ENCODE measurements at places on chromosomes 4 and X.

DNA sequence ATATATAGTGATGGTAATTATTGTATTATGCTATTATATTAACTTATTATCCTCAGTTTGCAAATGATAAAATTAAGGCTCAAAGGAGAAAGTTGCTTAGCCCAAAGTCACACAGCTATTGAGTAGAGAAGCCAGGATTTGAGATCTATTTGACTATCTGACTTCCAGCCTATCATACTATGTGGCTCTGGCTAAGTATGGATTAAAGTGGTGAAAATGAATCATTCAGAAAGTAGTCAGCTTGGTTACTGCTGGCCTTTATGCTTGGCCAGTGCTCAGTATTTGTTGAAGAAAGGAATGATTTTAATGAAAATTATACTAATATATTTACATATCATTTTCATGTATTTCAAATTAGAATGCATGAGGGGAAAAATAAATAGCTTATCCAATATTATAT is 219.8 kb downstream of the SHROOM3 start:
- no peak for DNase-seq

DNA sequence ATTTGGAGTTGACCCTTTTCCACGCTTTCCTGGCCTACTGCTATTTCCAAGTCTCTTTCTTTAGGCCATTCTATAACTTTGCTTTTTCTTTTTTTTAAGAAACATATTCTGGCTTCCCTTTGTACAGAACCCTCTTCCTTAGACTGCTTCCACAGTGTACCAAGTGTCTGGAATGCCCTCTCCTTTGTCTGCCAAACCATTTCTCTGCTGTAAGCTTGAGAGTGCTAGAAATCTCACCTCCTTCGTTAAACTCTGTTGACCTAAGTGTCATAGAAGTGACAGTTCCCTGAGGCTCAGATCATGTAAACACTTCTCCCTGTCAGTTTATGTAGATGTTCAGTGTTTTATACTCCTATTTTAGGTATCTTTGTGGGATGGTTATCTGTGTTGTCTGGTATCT is 108.4 kb downstream of the EDA start:
- no peak for DNase-seq

DNA sequence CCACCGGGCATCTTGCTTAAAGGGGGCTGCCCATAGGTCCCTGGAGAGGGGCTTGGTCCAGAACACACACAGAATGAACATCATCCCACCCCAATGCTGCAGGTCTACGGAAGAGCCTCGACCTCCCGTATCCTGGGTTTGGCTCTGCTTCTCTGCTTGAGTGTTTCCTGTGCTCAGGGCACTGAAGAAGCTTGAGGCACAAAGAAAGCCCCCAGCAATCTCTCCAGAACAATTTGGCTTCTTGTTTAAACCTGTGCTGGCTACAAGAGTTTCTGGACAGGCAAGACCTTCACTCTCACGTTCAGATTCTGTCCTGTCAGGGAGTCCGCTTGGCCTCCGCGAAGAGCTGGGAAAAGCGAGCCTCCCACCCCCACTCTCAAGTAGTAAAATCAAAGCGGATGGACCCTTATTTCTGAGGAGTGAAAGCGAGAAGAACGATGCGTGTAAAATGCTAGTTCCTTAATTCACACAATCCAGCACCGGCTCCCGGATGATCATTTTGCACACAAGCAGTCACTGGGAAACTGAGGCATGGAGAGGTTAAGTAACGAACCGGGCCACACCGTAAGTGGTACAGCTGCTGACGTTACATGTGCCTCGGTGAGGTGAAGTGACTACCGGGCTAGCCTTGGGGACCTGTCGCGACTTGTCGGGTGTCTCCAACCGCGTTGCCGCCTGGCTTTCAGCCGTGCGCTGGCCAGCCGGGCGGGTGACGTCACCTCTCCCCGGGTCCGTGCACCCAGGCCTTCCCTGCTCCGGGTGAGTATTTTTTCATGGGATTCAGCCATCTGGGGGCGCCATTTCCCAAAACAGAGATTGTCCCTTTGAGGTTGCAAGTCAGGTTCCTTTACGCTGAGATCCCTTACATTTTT is 3.1 kb upstream of the SFRP2 start:
- DNase-seq: no peak

DNA sequence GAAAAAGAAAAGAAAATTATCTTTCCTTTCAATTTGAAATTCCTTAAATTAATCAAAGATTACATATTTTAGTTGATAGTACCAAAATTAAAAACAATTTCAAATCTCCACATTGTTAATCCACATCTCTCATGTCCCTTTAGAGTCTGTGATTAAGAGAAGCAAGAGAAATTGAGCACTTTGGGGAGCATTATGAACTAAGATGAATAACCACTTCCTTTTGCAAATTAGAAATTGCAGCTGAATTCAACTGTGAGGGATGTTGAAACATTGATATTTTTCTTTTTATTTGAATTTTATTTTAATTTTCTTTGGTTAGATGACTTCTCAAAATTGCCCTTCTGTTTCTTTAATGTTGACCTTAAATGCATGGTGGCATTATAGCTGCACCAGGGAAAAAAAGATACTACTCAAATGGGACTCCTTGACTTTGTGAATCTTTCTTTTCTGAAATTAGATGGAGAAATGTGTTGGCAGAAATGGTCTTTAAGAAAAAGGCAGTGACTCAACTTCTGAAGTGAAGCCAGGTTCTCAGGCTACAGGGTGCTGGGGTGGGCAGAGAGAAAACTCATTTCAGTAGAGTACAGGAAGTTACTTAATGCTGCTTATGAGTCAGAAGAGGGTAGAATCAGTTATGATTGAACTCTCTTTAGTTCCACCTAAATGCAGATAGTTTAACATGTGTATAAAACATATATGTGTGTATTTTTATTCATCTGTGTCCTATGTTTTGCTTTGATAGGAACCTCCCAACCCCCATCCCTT is 92.0 kb upstream of the TNIP3 start:
- peak; percentile 12 for DNase-seq

GRCh38 chr4:150625033-150625432 is 43.1 kb downstream of the MAB21L2 start:
- no peak for DNase-seq

- no peak for DNase-seq
Measured at GRCh38 chrX:6383488-6383887, 151.4 kb downstream of the VCX3A start.

DNA sequence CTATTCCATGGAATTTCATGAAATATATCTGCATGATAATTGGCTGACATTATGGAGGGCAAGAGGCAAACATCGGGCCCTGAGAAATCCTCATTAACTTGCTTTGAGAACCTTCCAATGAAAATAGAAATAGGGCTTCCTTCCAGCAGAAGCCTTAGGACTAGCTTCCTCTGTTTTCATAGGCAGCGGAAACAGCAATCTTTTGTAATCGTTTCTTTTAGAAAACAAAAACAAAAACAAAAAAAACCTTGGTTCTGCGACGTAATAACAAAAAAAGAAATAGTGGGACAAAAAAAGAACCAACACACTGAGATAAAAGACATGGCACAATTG is 62.9 kb downstream of the GEMIN8 start:
- no peak for DNase-seq

GRCh38 chrX:23554304-23554703 is 113.0 kb upstream of the PRDX4 start:
- DNase-seq: no peak

DNA sequence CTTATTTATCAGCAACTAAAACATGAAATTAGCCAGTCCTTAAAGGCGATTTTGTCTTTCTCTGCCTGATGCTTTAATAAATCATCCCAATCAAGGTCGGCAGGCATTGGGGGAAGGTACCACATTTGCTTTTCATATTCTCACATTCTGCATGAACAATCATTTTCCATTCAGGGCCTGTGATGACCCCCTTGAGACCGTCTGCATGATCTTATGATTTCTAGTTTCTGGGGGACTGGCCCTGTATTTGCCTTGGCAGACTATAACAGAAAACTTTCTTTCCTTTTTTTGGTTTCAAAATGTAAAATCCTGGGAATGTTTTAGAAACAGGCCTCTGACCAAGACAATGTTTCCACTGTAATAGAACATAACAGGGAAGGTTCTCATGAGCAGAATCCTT is 296.8 kb downstream of the IDS start:
- DNase-seq: no peak

Data from CD4-positive, alpha-beta memory T cell (primary cell).